SK-N-SH (cell line): ENCODE measurements at places on chromosomes 1 and 21.

GRCh38 chr1:69534829-69535228, 32.9 kb upstream of the LRRC7 start:
- DNase-seq: no peak

DNA sequence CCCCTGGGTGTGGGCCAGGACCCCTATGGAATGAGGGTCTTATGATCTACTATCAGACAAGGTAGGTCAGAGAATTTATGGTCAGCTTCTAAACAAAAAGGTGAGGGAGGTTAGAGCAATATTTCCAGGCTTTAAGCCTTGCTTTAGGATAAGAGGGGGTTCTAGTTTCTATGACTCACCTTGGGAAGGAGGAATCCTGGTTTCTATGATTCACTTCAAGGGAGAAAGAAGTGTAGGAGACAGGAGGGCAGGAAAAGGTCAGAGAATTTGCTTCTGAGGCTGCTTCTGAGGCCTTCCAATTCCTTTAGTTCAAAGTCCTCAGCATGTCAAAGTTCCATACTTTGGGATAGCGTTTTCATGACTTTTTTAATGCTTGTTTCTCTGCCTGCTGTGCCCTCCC, 35.2 kb downstream of the RGL1 start:
- DNase-seq: no peak

DNA sequence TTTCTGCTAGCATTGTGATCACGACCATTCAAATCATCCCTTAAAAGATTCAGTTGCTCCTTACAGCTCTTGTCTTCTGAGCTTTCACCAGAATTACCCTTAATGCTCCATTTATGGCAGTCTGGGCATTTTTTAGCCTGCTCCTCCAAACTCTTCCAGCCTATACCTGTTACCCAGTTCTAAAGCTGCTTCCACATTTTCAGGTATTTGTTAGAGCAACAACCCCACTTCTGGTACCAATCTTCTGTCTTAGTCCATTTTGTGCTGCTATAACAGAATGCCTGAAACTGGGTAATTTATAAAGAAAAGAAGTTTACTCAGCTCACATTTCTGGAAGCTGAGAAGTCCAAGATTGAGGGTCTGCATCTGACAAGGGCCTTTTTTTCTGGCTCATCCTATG, 17.2 kb downstream of the MYBPH start:
- no peak for DNase-seq

GRCh38 chr1:154955718-154956543, at the start of gene PBXIP1:
Gene PBXIP1 (minus strand): TSS chr1:154956099. CDS start chr1:154953721, 2,378 bp downstream.
- DNase-seq: peak; percentile 94

- no peak for DNase-seq
Observed at GRCh38 chr21:27301220-27301619, 334.3 kb upstream of the ADAMTS5 start.

GRCh38 chr1:19577036-19577435, 67.1 kb upstream of the NBL1 start:
- DNase-seq: no peak
